ENCODE measurements at places on chromosomes 7 and 10. TPM values are rescaled to one million over a fixed set of nuclear protein-coding genes. Genes with fewer than 3 reads are reported as not detected.
A peak's percentile ranks its signal among the peaks of the same experiment; 100 is the strongest.

- DNase-seq, result no peak
Measured at GRCh38 chr7:92766461-92767003, 69.8 kb downstream of the CDK6 start.

The CYP26A1 gene
- not detected for total RNA-seq

DNA sequence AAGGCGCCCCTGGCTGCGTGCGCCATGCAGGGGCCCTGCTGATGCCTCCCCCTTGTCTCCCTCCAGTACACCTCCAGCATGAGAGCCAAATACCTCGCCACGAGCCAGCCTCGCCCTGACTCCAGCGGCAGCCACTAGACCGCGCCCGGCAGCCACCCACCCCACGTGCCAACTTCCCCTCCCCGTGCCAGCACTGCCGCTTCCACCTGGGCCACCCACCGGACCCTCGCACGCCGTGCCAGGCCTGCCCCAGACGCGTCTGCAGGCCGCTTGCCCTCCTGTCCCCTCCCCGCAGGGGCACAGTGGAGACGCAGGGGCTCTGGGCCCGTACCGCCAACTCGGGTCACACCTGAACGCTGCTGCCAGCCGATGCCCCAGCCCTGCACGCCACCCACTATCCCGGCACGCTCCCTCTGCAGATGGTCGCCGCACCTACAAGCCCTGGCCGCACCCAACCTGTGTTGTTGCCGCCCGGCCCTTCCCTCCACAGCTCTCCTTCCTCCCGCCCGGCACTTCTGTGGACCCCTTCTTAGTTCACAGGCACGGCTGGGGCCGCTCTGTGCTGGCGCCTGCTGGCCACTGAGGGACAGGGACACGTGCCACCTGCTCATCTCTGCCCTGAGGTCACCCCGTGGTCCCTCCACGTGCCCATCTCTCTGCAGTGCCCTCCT, 26.3 kb upstream of the AMZ1 start:
- DNase-seq, result no peak

The GLCCI1 gene
- total RNA-seq, result 11.4 TPM

The TBC1D12 gene
- total RNA-seq, result 16.3 TPM

DNA sequence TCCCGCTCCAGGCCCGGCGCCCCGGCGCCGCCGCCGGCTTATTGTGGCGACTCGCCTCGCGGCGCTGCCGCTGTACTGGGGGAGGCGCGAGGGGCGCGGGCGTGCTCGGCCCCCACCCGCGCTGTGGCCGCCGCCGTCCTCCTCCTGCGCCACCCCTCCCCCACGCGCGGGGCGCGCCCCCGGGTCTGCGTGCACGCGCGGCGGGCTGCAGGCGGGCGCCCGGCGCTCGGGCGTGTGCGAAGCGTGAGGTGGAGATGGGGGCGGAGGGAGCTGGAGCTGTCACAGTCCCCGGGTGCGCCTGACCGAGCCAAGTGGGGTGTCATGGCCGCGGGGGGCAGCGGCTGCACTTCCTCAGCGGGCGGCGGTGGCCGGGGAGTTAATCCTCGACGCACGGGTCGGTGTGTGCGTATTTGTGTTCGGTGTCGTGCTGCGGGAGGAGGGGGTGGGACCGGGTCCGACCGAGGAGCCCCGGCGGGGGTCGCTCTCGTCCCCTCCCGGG, 672 bp downstream of the LCOR start:
- DNase-seq, result peak; percentile 90

The OR6B1 gene
- not detected for total RNA-seq

The HOXA9 gene
- total RNA-seq, result 14.0 TPM

The TASOR2 gene
- 59.5 TPM for total RNA-seq

The ANKRD30A gene
- total RNA-seq, result not detected

- no peak for DNase-seq
Measured at GRCh38 chr10:30111340-30112022, 52.1 kb upstream of the JCAD start.

The TCTN3 gene
- total RNA-seq, result 14.5 TPM

GRCh38 chr10:98778277-98778759, 331.6 kb upstream of the HPS1 start:
- DNase-seq, result no peak

DNA sequence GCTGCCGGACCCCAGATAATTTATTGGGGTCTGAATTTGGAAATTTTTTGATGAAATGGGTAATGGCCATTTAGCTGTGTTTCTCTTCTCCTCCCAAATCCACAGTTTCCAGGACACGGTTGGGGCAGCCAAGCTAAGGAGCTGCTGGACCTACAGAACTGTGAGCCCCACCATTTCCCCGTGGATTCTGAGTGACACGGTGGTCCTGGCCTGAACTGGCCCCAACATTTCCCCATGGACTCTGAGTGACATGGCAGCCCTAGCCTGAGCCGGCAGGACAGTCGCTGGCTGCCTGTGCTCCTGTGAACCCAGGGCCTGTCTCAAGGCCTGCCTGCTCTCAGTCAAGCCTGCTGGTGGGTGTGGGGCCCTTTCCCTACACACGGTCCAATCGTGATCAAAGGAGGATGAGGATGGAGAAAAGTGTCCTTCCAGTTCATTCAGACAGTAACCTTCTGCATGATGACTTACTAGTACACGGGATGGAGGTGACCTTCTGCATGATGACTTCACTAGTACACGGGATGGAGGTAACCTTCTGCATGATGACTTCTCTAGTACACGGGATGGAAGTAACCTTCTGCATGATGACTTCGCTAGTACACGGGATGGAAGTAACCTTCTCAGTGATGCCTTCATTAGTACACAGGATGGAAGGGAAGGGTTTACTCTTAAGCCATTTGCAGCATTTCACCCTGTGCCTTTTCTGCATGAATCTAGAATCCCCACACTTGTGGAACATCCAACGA, 359.9 kb downstream of the GLRX3 start:
- no peak for DNase-seq

The NYAP1 gene
- 1.3 TPM for total RNA-seq

The INSYN2A gene
- 2.2 TPM for total RNA-seq

GRCh38 chr10:50490241-50490640, 133.5 kb downstream of the SGMS1 start:
- no peak for DNase-seq

- DNase-seq, result no peak
Measured at GRCh38 chr7:46545790-46546189, 624.7 kb upstream of the IGFBP3 start.

The BHLHA15 gene
- not detected for total RNA-seq

All from sigmoid colon (tissue), 7 donors.